ENCODE measurements at places on chromosomes 11 and 22.
A peak's percentile ranks its signal among the peaks of the same experiment; 100 is the strongest.

- DNase-seq: no peak
Measured at GRCh38 chr11:109821511-109821910, 271.7 kb upstream of the ZC3H12C start.

DNA sequence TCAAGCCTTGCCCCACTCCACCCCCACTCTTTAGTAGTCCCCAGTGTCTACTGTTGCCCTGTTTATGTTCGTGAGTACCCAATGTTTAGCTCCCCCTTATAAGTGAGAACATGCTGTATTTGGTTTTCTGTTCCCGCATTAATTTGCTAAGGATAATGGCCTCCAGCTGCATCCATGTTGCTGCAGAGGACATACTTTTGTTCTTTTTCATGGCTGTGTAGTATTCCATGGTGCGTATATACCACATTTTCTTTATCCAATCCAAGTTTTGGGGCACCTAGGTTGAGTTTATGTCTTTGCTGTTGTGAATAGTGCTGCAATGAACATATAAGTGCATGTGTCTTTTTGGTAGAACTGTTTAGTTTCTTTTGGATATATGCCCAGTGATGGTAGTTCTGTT lies 16.2 kb upstream of the FXYD6 start:
- DNase-seq: no peak

GRCh38 chr11:14502039-14502438 lies 2.4 kb upstream of the COPB1 start:
- DNase-seq: no peak

DNA sequence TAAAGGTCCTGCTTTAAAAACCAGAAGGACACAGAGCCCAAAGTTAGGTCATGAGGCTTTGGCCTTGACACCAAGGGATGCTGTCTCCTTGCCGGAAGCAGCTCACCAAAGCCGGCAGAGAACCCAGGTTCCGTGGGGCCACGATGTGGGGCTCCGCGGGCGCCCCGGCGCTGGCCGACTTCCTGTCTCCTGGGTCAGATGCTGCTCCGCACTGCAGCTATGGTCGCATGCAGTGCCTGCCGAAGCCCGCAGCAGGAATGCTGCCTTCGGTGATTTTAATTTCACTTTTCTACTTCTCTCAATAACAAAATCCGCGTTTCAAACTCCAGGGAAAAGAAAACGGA lies 454 bp upstream of the OTUB1 start:
- no peak for DNase-seq

DNA sequence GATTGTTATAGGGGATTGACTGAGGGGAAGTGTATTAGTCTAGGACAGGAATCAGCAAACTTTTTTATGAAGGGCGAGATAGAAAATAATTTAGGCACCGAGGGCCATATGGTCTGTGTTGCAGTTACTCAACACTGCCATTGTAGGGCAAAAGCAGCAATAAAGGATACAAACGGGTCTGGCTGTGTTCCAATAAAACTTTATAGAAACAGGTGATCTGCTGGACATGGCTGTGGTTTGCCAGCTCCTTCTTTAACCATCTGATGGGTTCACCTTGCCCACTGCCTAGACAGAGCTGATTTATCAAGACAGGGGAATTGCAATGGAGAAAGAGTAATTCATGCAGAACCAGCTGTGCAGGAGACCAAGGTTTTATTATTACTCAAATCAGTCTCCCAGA lies 20.0 kb downstream of the PRR5L start:
- DNase-seq: no peak

DNA sequence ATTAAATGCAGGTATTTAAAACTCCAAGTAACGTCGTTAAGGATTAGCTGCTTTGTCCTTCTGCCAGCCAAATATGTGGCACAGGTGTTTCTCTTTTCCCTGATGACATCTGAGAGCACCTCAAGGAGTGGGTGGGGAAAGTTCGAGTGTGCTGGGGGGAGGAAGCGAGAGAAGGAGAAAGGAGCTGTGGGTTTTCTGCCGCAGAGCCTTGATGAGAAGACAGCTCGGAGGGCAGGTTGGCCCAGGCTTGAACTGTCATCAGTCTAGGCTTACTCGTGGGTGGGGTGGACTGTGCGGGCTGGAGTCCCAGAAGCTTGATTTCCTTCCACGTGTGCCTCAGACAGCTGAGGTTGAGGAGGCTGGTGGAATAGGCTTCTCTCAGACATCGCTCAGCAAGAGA lies 15.2 kb upstream of the SORL1-AS1 start:
- DNase-seq: peak; percentile 61

- no peak for DNase-seq
Measured at GRCh38 chr11:72721689-72722049, 30.5 kb downstream of the ARAP1 start.

DNA sequence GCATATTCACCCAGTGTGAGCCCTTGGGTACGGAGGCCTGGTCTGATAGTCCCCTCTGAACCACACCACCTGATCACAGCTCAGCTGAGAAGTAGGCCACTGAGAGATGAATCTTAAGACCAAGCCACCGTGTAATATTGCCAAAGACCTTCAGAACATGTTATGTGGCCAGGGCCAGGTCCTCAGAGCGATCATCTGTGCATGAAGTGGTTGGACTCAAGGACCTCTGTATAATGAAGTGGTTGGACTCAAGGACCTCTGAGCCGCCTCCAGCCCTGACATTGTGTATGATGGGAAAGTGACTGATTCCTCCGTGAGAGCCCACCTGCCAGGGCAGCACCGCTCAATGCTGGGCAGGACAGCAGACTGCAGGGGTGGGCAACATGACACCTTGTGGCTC lies 70.2 kb downstream of the TP53I11 start:
- DNase-seq: no peak

GRCh38 chr11:47879259-47880158 lies 31.4 kb upstream of the NUP160 start:
- DNase-seq: no peak

GRCh38 chr22:19108807-19109197 lies 13.4 kb downstream of the DGCR2 start:
- no peak for DNase-seq

GRCh38 chr11:47797633-47798032 lies 30.5 kb upstream of the FNBP4 start:
- DNase-seq: peak; percentile 10

DNA sequence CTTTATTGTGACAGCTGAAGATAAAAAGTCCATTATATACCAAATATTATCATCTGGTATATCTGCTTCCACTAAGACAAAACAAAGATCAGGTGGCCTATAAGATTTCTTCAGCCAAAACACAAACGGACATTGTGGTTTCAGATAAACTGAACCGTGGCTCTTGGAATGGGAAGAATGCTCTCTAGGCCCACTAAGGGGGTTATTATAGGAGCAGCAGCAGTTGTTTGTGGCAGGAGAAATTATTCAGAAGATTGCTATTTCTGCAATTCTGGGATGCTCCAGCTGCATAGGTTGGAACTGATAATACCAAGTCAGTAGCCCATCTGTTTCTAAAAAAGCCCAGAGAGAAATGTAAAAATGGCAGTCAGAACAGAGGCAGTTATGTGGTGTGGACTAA lies 145.3 kb downstream of the NCAM1 start:
- DNase-seq: no peak

DNA sequence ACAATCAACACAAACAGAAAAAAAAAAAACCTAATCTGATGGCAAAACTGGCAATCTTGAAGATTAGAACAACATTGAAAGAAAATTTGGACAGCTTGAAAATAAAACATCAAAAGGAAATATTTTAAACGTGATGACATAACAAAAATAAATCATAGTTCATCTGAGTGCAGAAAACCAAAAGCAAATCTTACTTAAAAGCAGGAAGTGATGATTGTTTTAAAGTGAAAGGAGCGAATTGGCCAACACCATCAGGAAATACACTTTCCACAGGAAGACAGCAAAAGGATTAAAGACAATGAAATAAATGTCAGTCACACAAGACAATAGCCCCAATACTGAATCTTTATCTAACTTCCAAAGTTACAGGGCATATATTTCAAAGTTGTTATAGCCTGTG lies 696.5 kb upstream of the CHORDC1 start:
- no peak for DNase-seq

DNA sequence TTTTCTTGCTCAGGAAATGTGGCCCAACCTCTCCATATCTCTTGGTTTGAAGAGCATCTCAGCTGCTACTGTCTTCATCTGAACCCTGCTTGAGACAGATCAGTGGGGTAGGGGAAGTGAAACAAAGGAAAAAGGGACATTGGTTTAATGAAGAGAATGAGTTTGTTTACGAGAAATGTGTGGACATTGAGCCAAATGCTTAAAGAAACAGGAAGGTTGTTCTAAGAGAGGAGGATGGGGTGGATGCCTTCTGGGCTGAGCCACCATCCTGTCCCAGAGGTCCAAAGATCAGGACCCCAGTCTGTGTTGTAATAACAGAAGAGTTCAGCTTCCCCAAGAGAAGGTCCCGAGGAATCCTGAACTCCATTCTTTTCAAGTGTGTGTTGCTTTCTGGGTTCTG lies 369.7 kb downstream of the INSC start:
- DNase-seq: no peak

DNA sequence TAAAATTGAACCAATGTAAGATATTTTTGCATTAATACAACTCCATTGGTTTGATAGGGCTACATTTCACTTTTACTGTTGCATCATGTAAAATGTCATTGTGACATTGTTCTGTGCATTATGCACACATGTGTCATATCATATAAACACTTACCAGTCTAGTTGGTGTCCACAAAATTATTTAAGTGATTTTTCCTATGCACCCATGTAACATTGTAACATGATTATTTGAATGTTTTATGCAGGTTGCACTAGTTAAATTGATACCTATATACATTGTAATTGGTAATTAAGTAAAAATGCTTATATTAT lies 9.6 kb upstream of the BIRC3 start:
- no peak for DNase-seq
